ENCODE measurements at places on chromosomes 12 and 14.

GRCh38 chr14:55936691-55937090 is 181.5 kb upstream of the PELI2 start:
- DNase-seq = no peak

DNA sequence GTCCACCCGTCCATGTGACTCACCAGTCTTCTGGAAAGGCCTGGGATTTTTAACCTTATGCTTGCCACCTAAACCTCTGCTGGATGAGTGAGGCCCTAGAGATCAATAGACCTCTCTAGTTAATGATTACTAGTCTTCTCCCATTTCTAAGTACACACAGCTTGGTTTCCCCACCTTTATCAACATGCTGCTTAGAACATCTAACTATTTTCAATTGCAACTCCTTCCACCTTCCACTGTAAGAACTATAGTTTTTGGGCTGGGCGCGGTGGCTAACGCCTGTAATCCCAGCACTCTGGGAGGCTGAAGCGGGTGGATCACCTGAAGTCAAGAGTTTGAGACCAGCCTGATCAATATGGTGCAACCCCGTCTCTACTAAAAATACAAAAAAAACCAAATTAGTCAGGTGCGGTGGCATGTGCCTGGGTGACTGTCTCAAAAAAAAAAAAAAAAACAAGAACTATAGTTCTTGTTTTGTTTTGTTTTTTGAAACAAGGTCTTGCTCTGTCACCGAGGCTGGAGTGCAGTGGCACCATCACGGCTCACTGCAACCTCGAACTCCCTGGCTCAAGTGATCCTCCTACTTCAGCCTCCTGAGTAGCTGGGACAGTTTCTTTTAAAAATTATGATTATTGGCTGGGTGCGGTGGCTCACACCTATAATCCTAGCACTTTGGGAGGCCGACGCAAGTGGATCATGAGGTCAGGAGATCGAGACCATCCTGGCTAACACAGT is 18.7 kb upstream of the MDM2 start:
- DNase-seq = no peak

DNA sequence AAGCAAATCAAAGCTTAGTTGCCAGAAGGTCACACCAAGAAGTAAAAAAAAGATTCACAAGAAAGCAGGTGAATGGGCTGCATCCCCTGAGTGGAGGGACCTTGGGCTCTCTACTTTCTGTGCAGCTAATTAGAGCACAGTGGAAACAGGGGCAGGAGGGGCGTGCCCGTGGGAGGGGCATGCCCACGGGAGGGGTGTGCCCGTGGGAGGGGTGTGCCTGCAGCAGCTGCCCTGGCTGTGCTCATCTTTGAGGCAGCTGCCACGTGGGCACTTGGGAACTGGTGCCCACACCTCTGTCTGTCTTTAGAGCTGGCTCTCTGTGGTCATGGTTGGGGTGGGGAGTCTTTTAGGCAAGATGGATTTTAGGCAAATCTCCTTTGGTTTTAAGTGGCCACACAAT is 60.0 kb downstream of the EML1 start:
- DNase-seq = no peak

DNA sequence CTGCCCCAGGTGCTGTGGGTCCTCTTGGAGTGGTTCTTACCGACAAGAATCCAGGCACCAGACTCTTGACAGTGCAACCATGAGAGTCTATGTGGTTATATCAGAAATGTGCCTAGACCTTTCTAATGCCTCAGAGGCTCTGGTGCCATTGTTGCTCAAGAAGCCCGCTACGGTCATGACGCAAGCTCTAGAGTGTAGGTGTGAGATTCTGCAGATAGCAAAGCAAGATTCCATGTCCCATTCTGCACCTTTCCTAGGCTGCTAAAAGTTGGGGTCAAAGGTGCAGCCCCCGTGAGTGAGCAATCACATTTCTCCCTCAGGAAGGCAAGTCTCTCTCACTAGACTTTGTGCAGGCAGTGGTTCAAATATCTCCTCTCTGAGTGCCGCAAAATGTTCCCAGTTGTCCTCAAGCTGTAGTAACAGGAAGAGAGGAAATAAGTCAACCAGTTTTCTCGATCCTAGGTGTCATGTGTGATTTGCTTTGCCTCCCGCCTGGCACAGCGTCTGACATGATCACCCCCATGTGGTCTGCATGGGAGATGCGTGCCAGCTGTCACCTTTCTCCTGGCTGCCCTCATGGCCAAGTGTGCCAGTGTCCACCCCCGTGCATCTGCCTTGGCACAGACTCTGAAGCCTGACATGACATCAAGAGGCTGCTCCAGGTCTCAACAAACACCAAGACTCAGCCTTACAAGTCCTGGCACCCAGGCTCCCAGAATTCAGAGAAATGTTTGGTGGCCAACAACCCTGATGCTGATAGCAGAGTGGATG is 122.5 kb upstream of the COCH start:
- no peak for DNase-seq

GRCh38 chr14:59318908-59319307 is 130.4 kb downstream of the DAAM1 start:
- no peak for DNase-seq
